ENCODE measurements at places on chromosomes 6 and 20.

- no peaks in the 10 kb centered on the region for H3K36me3 ChIP-seq
- no peak overlapping the region for H3K4me3 ChIP-seq
- H3K4me1 ChIP-seq = no peaks in the 10 kb centered on the region
Measured at GRCh38 chr6:90663873-90664272, 77.0 kb upstream of the MAP3K7 start.

GRCh38 chr6:82624251-82624650 lies 260.6 kb downstream of the TPBG start:
- H3K4me1 ChIP-seq = no peaks in the 10 kb centered on the region
- no peak overlapping the region for H3K27ac ChIP-seq
- no peak for DNase-seq

- H3K4me3 ChIP-seq = no peak overlapping the region
- H3K36me3 ChIP-seq = no peaks in the 10 kb centered on the region
- no peaks in the 10 kb centered on the region for H3K4me1 ChIP-seq
Measured at GRCh38 chr6:33384581-33385020, 7.0 kb upstream of the KIFC1 start.

DNA sequence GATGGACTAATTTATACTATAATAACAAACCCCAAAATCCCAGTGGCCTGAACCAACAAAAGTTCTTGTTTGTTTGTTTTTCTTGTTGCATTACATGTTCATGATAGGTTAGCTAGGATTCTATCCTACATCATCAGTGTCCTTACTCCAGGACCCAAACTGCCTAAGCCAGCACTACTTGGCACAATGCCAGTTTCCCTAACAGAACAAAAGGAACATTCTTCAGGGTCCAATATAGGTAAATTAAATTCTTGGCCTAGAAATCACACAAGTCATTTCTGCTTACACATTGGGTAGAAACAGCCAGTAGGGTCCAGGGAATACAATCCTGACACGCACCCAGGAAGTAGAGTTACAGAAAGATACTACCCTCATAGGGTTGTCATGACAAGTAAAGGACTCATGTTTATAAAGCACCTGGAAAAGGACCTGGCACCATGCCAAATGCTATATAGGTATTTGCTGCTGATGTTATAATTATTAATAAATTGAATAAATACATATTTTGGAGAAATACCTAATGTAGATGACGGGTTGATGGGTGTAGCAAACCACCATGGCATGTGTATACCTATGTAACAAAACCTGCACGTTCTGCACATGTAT lies 38.8 kb downstream of the RCAN2 start:
- DNase-seq = no peak
- no peaks in the 10 kb centered on the region for H3K36me3 ChIP-seq
- H3K4me3 ChIP-seq = no peak overlapping the region
- H3K27me3 ChIP-seq = no peaks in the 10 kb centered on the region

- no peaks in the 10 kb centered on the region for H3K36me3 ChIP-seq
- no peak for DNase-seq
- peaks cover 59% of the 10 kb centered on the region for H3K4me1 ChIP-seq
- no peak overlapping the region for H3K4me3 ChIP-seq
Measured at GRCh38 chr6:35191889-35192288, 21.9 kb upstream of the SCUBE3 start.

GRCh38 chr6:56040223-56040622 lies 164.8 kb upstream of the BMP5 start:
- no peaks in the 10 kb centered on the region for H3K27me3 ChIP-seq
- H3K4me3 ChIP-seq = no peak overlapping the region
- no peak for DNase-seq
- no peaks in the 10 kb centered on the region for H3K36me3 ChIP-seq

DNA sequence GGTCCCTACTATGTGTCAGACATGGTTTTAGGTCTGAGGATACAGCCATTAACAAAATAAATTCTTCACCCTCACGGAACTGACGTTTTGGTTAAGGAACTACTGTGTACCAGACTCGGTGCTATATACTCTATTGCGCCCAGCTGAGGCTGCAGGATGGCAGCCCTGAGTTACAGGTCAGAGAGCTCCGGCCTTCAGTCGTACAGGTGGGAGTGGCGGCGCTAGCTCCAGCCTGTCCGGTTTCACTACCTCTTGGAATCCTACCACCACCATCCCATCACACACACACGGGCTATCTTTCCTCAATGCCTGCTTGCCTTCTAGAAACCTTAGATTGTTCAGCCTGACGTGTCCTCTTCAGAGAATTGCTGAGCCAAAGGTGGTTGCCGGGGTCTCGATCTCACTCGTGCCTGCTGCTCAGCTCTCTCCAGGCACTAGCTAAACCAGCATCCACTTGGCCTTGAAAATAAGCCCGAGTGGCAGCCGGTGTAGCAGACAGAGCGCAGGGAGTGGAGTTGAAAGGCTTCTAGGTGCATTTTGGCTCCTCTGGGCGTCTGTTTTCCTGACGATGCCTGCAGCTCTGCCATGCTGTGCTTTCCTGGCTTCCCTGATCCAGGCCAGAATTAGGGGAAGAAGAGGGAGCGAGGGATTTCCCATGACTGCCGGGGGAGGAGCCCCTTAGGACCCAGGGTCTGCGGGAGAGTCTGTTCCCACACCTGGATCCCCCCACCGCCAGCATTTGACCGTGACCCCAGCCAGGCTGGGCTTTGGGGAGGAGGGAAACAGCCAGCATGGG lies 1.1 kb upstream of the TCF15 start:
- H3K27ac ChIP-seq = no peak overlapping the region
- H3K27me3 ChIP-seq = peaks cover 56% of the 10 kb centered on the region
- no peak overlapping the region for H3K4me3 ChIP-seq
